Left ventricle myocardium inferior (tissue), 1 donor: ENCODE measurements at places on chromosomes 1 and 21.

- no peak for DNase-seq
Observed at GRCh38 chr1:228226956-228227791, 19.3 kb downstream of the OBSCN start.

DNA sequence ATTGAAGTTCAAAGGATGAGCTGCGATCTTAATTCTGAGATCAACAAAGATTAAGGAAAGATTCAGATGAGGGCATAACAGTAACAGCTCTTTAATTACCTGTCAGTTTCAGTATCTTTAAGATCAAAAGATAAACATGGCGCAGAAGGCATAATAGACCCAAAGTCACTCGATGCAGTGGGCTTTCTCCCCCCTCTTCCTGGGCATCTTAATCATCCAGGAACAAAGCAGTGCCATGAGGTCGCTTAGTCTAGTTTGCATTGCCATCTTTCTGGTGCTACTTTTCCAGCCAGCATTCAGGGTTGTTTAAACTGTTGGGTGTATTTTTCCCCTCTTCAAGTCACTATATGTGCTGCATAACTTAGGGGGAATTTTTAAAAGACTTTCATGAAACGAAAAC lies 72.3 kb downstream of the HUNK start:
- DNase-seq, result no peak

- DNase-seq, result no peak
Observed at GRCh38 chr1:106380772-106381171, 675.7 kb upstream of the PRMT6 start.

- DNase-seq, result no peak
Observed at GRCh38 chr21:42037516-42037915, 27.4 kb upstream of the ZBTB21 start.

- no peak for DNase-seq
Observed at GRCh38 chr1:174990382-174990999, 9.3 kb upstream of the CACYBP start.

DNA sequence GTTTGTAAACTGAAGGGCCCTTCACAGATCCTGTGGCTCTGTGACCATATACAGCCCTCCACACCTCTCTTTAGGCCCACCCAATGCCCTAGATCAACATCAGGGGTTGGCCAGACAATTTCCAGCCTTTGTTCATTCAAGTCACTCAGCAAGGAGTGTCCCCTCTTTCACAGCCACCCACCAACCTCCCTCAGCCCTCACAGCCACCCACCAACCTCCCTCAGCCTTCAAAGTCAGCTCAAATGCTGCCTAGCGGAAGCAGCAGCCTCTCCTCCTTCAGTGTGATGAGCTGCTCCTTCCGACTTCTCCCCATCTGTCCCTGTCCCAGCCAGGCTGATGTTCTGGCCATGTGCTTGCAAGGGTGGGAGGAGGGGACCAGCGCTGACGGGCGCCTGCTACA lies 71.4 kb downstream of the DMRTB1 start:
- no peak for DNase-seq
